ENCODE measurements at places on chromosomes 4 and X. TPM values are rescaled to one million over a fixed set of nuclear protein-coding genes. Genes with fewer than 3 reads are reported as not detected.

SEPTIN6 gene
- total RNA-seq: 16.6 TPM

RPS6KA6 gene
- total RNA-seq: 4.3 TPM

HPGD gene
- total RNA-seq: not detected

MAGEE1 gene
- 0.47 TPM for total RNA-seq

GYG2 gene
- 7.7 TPM for total RNA-seq

ANXA10 gene
- 0.85 TPM for total RNA-seq

POF1B gene
- total RNA-seq: not detected

CYLC1 gene
- total RNA-seq: not detected

SLC26A1 gene
- 0.09 TPM for total RNA-seq

FREM3 gene
- not detected for total RNA-seq

GDPD2 gene
- not detected for total RNA-seq

ARHGAP36 gene
- total RNA-seq: not detected

SPIN2A gene
- 1.4 TPM for total RNA-seq

COL4A6 gene
- 1.3 TPM for total RNA-seq

OTC gene
- total RNA-seq: not detected

UGT2B11 gene
- not detected for total RNA-seq

LRP2BP gene
- total RNA-seq: not detected

CTAG1B gene
- not detected for total RNA-seq

GYPE gene
- 0.93 TPM for total RNA-seq

VCX gene
- not detected for total RNA-seq

FATE1 gene
- total RNA-seq: not detected

TRIM75 gene
- not detected for total RNA-seq

NCAPG gene
- 4.8 TPM for total RNA-seq

CCNB3 gene
- under 0.01 TPM for total RNA-seq
